ENCODE measurements at places on chromosomes 2 and 18.

- no peak for DNase-seq
Measured at GRCh38 chr18:79775441-79776221, 22.1 kb upstream of the KCNG2 start.

GRCh38 chr18:51236225-51236624, 38.7 kb upstream of the MEX3C start:
- DNase-seq, result no peak

- no peak for DNase-seq
Measured at GRCh38 chr2:68031043-68031442, 31.8 kb downstream of the C1D start.

- no peak for DNase-seq
Measured at GRCh38 chr2:58601017-58601416, 359.9 kb upstream of the FANCL start.

GRCh38 chr2:96860065-96861029, 2.5 kb upstream of the ANKRD39 start:
- no peak for DNase-seq
